Left ventricle myocardium inferior (tissue), 1 donor: ENCODE measurements at places on chromosomes 2 and 18. TPM values are rescaled to one million over a fixed set of nuclear protein-coding genes. Genes with fewer than 3 reads are reported as not detected.

Gene CCDC85A
- total RNA-seq: 4.4 TPM

DNA sequence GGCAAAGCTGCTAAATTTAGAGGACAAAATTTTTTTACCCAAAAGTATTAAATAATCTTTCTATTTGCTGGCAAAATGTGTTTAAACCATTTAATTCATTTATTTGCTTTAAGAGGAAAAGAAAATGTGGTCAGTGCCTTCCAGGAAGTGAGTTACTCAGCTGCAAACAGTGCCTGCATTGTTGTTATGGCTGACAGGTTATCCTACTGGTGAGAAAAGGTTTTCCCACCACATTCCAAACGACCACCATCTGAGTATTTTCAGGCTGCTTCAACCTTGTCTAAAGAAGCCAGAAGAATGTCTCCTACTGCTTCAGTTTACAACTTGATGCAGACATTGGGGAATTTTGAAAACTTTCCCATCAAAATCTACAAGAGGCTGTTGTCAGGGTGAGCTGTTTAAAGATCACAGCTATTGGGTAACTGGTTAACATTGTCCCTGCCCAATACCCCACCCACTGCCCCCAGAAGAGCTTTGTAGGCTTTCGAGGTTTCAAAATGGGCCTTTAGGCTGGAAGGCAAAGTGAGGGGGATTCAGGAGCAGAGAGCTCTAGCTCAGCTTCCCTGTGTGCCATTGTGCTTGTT lies 461.3 kb upstream of the FANCL start:
- no peak for DNase-seq

DNA sequence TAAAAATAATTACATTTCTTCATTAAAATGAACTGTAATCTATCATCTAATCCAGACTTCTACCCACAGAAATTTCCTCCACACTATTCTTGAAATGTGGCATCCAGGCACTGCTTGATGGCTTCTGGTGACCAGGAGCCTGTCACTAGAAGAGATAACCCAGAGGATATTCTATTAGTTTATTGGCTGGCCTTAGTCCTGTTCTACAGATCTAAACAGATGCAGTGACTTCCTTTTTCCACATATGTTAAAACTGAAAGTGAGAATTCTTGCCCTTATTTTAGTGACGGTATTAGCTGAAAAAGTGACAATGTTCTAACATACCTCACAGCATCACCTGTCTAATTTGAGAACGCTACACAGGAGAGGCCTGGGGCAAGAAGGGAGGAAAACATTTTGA lies 775.4 kb downstream of the TSN start:
- DNase-seq: no peak

GRCh38 chr2:128593879-128594650 lies 275.4 kb upstream of the HS6ST1 start:
- no peak for DNase-seq

DNA sequence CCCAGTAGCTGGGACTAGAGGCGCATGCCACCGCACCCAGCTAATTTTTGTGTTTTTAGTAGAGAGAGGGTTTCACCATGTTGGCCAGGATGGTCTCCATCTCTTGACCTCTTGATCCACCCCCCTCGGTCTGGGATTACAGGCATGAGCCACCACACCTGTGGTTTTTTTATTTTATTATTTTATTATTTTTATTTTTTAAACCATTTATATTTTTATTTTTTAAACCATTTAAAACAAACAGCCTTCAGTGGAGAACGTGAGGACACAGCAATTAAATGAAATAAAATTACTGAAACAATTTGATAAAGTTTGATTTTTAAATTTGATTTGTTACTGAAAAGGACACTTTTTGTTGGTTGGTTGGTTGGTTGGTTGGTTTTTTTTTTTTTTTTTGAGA lies 181.0 kb downstream of the AGAP1 start:
- DNase-seq: no peak

DNA sequence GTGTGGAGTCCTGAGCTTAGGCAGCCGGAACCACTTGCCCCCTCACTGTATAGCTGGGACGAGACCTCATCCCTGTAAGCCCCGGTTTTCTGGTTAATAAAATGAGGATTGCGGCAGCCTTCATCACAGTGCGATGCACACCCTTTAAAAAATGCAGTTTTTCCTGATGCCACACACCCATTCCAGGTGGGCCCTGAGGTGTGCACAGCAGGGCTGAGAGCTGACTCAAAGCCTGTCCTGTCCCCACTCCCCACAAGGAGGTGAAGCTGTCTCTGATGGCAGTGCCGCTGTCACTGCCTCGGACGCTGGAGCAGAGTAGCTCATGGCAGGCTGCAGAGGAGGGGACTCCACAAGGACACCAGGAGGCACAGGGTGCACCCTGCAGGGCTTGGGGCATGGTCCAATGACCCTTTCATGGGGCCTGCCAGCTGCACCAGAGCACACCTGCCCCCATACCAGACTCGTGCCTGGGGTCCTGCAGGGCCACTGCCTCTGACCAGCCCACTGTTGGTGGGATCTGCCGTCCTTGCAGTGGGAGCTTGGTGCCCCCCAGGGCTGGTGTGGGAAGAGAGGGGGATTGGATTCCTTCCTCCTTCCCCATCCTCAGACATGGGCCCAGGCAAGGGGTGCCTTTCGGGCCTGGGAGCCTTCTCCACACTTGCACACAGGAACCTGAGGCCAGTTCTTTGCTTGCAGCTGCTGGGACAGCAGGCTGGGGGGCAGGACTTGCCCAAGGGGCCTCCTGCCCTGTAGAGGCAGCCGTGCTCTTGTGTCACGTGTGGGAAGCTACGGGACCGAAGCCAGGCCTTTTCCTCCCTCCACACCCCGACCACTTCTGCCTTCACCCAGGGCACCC lies 22.8 kb downstream of the GPC1 start:
- DNase-seq: no peak

Gene ALK
- total RNA-seq: 0.14 TPM

DNA sequence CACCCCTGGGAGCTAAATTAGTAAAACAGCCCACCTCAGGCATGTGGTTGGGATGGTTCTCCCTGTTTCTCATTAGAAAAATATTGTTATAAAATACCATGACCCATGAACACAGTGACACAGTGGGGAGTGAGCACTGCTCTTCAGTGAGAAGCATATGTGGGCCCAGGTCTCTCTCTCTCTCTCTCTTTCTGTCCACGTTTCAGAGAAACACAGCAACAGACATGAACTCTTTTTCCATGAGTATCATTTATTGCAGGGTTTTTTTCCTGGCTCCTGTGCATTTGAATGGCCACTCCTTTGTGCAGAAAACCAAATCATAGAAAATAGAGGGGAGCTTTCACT lies 41.2 kb downstream of the CYRIA start:
- no peak for DNase-seq

Gene IGFBP2
- 136 TPM for total RNA-seq

Gene SERPINB4
- not detected for total RNA-seq

Gene NEB
- total RNA-seq: 30.5 TPM

- DNase-seq: no peak
Observed at GRCh38 chr18:46155641-46156051, 51.5 kb downstream of the HAUS1 start.

DNA sequence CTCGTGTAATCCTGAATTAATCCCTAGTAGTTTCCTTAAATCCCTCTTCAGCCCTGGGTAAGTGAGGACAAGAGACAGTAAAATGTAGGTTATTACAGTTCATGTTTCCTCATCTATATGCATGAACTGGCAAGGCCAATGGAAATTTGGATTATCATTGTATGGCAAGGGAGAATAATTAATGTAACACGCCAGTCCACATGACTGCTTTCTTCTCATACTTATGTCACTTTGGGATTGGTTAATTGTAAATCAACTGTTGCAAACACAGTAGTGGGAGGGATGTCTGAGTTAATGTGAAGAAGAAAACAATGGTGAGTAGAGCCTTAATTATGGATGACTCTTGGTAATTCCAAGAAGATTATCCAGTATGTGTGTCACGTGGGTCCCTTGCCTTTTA lies 1.7 kb upstream of the SERPINB7 start:
- no peak for DNase-seq

Gene SATB2
- total RNA-seq: 1.1 TPM

DNA sequence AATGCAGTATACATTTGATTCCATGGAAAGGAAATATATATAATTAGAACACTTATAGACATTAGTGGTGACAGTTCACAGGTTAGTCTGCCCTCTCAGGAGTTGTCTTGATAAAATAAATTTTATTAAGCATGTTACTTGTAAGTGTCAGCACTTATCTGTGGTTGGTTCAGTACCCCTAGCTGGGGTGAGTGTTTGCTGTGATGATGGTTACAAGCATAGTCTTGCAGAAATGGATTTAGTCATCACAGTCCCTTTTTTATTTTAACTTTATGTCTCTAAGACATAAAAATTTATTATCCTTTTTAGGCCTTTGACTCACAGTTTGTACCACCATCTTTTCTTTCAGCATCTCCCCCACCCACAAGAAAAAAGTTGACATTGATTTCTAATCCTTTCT lies 52.1 kb downstream of the NCK2 start:
- no peak for DNase-seq

DNA sequence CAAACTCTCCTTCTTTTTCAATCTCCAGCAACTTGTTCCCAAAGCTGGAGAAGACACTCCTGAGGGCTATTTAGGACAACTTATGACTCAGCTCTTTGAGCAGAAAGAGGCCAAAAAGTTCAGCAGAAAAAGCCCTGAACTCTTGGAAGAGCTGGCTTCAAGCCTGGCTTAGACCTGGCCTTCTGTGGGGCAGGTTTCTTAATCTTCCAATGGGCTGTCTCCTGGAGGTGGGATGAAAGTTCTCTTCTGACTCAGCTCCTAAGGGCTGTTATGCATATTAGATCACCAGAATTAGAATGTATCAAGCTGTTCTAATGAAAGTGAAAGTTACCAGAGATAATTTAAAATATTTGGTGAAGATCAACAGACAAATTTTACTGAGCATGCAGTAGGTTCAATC lies 129.4 kb downstream of the RAD51AP2 start:
- no peak for DNase-seq

Gene IL18RAP
- 0.30 TPM for total RNA-seq

Gene ACADL
- 1.3 TPM for total RNA-seq

DNA sequence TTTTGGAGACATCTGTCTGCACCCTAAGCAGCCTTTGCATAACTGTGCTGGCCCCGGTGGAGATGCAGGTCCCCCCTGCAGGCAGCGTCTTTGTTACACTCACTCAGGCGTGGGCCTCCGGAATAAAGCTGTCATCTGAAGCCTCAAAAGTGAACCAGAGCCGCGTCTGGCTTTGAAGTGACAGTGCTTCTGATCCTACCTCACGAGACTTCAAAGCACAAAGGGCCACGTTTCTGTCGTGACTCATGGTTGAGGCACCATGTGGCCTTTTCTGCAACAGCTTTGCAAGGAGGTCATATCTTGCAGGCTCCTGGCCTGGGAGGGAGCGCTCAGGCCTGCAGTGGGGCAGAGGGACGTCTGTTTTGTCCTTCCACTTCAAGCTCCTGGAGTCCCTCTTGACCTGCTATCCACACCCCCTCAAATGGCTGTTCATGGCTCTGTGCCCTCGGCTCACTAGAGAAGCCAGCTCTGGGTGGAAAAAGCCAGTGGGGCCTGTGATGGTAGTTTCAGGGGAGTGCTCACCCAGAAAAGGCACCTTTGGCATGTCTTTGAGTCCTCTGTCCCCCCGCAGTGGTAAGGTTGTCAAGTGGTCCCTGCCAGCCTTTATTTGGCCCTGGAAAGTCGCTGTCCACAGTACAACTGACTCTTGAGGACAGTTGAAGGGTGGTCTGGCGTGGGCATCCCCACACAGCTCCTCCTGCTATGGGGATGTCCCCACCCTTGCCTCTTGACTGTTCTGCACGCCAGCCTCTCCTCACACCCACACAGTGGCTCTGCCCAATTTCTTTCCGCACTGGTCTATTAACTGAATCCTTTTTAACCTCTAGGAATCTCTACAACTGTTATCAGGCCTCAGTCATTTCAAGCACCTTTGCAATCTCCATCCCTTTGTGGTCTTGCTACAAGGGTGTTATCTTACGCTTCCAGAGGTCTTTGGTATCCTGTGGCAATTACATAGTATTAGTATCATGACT lies 19.3 kb downstream of the GPR55 start:
- no peak for DNase-seq

- DNase-seq: no peak
Observed at GRCh38 chr2:31255911-31256571, 22.1 kb downstream of the EHD3 start.

- DNase-seq: no peak
Observed at GRCh38 chr2:109214651-109215371, 85.8 kb downstream of the SH3RF3 start.

- DNase-seq: no peak
Observed at GRCh38 chr2:189681903-189682302, 7.4 kb downstream of the ANKAR start.

GRCh38 chr2:238031751-238032150 lies 29.1 kb upstream of the SCLY start:
- no peak for DNase-seq

DNA sequence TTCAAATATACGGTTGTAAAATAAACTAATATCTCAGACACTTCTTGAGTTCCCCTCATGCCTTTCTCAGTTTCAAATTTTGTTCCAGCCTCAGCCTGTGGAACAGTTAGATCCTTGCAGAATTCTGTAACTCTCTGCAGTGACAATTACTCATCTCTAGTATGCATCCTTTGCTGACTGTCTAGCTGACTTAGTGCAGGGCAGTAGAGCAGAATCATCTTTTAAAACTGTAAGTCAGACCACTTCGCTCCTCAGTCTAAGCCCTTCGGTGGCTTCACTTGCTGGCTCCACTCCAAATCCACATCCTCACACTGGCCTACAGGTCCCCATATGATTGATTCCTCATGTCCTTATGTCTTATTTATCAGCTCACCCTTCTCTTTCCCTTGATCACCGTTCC lies 164.1 kb upstream of the ZSWIM2 start:
- DNase-seq: no peak

DNA sequence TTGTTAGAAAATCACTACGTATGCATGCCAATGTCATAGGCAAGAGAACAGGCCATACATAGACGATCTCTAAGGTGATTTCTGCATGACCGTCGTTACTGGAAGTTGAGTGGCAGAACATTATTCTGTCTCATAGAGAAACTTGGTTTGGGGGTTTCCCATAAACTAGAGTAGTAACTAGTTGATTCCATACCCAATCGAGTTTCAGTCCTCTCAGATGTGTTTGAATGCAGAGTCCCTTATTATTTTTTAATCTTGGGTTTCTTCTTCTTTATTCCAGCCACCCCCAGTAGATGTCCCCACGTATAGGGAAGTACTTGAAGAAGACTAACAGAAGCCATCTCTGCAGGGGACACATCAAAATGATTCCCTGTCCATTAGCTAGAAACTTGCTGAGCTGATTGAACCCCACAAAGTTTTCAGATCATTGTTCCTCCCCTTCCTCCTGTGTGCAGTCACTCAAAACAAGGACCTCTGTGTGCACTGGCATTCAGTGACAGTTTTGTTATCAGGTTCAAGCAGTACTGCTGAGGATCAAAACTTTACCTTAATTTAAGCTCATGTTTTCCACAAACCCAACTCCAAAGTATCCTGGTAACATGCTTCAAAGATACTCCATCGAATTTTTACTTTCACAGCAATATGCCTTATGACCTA lies 68.4 kb upstream of the CDCA7 start:
- no peak for DNase-seq

- no peak for DNase-seq
Observed at GRCh38 chr2:216108310-216108966, 710 bp upstream of the XRCC5 start.

DNA sequence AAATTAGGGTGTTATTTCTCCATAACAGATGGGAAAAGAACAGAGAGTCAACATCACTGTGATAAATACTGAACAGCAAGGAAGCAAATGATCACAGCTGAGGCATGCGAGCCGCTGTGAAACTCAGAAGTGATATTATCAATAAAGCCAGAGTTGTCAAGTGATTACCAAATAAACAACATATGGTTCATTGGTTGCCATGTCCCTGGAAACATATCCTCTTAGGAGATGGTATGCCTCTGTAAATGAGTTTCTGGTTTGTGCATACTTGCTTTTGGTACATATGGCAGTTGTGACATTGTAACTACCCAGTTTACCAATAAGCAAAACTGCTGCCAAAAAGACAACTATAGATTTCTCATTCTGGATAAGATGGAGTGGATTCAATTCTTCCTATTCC lies 23.8 kb downstream of the RAPGEF4 start:
- no peak for DNase-seq
